ENCODE measurements at places on chromosomes 2 and 18. TPM values are rescaled to one million over a fixed set of nuclear protein-coding genes. Genes with fewer than 3 reads are reported as not detected.

Gene POLR1A
- 36.6 TPM for total RNA-seq

Gene TUBA3D
- total RNA-seq: not detected

DNA sequence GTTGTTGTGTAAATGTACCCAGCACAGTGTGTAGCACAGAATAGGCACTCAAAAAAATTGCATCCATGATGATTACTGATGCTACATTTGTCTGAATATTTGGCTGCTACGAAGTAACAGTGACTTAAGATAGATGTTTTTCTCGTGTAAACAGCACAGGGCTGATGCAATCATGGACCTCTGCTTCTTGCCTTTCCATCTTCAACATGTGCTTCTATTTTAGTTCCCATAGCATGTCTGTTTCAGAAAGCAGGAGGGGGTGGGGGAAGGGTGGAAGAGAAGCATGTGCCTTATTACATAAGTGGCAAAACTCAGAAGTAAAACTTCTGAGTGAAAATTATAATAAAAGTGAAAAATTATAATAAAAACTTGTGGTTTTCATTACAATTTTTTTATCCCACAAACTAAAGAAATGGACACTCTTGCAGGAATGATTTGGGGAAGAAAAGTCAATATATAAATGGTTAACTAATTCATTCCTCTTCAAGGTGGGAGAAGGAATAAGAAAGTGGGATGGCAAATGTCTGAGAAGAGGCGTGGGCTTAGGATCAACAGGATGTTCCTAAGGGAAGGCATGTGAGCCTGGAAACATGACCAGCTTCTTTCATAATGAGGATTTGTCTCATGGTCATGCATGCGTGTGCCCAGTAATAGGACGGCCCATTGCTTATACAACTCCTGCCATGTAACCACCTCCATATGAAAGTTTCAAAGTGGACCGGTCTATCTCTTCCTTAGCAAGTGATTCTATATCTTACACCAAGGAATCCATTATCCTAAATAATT, 27.2 kb downstream of the CCBE1 start:
- no peaks in the 10 kb centered on the region for H3K4me1 ChIP-seq
- H3K27ac ChIP-seq: no peak overlapping the region
- H3K4me3 ChIP-seq: no peak overlapping the region
- H3K27me3 ChIP-seq: peaks cover 5% of the 10 kb centered on the region

DNA sequence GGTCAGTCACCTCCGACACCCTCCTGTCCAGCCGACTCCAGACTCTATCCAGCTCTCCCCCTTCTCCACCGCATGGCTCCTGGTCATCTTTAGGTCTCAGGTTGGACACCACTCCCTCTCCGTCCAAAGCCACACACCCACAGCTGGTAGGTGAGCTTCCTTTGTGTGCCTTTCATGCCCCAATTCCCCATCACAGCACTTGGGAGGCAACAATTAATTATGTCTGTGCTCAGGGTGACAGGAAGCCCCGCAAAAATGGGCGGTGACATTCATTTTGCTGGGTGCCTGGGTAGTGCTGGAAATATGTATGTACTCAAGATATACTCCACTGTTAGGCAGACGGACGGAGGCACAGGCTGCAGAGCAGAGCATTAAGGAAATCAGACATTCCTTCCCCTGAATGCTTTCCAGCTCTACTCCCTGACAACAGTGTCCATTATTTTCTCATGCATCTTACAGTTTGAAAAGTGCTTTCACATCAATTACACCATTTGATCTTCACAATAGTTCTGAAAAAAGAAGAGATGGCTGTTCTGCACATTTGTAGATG, 13.1 kb downstream of the EPB41L3 start:
- no peak for DNase-seq
- no peak overlapping the region for H3K4me3 ChIP-seq
- no peaks in the 10 kb centered on the region for H3K36me3 ChIP-seq
- no peaks in the 10 kb centered on the region for H3K27me3 ChIP-seq
- no peak overlapping the region for H3K27ac ChIP-seq
- no peaks in the 10 kb centered on the region for H3K4me1 ChIP-seq

DNA sequence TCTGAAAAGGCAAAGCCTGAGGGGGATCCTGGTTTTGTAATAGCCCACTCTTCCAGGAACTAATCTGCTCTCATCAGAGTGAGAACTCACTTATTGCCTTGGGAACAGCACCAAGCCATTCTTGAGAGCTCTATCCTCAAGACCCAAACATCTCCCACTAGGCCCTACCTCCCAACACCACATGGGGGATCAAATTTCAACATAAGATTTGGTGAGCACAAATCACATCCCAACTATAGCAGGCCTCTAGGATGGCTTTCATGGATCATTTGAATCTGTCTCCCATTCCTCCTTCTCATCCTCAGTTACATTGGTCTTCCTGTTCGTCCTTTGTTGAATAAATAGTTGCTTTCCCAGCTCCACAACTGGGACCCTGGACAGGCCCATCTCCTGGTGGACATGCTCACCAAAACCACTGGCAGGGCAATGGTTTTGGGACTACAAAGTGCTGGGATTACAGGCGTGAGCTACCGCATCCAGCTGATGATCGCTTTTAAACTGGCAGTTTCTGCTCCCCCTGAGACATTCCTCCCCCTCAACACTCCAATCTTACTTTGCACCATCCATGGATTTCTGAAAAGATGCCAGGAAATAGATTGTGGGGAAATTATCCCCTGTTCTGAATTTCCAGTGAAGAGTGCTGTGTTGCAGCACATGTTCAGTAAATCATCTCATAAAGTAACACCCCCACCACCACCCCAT, 42.6 kb downstream of the MCFD2 start:
- no peak overlapping the region for H3K27ac ChIP-seq
- no peaks in the 10 kb centered on the region for H3K36me3 ChIP-seq
- no peak for DNase-seq
- H3K4me1 ChIP-seq: no peaks in the 10 kb centered on the region
- H3K4me3 ChIP-seq: no peak overlapping the region

- no peak overlapping the region for H3K4me3 ChIP-seq
- no peaks in the 10 kb centered on the region for H3K36me3 ChIP-seq
- H3K27me3 ChIP-seq: no peaks in the 10 kb centered on the region
- H3K27ac ChIP-seq: no peak overlapping the region
Measured at GRCh38 chr2:197821550-197822289, 17.3 kb downstream of the PLCL1 start.

DNA sequence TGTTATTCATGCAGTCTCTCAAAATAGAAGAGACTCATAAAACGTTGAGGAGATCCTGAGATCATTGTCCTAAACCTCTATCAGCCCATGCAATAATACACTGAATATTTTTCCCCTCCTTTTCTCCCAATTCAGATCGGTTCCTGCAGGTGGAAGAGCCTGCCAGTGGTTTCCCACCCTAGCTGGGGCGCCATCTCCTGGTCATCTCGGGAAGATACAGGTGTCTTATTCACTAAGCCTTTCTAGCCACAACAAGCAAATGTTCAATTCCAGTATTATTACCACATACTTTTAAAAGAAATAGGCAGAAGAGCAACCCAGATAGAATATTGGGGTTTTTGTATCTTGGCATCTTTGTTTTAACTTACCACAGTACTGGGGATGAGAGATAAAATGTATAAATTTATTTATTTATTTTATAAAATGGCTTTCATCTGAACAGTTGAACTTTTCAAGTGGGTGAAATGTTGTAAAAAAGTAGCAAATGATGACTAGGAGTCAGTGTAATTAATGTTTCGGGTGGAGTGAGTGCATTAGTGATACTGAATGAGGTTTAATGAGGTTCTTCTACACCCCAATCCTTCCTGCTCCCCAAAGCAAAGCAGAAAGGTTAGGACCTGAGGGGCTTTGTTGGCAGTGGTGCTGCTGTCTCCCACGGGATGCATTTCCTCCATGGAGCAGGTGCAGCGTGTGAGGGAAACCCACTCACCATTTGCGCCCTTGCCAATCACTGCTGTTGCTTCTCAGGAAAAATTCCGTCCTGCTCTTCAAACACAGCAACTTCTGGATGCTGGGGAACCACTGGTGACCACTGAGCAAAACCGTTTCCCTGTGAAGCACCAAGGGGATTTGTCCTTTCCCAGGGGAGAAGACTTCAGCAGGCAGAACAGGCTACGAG, 147.1 kb upstream of the FHL2 start:
- H3K27me3 ChIP-seq: peaks cover 9% of the 10 kb centered on the region
- H3K4me3 ChIP-seq: no peak overlapping the region
- H3K27ac ChIP-seq: no peak overlapping the region
- DNase-seq: peak; percentile 78
- peaks cover 15% of the 10 kb centered on the region for H3K4me1 ChIP-seq

Gene PJVK
- total RNA-seq: 1.5 TPM

- H3K27ac ChIP-seq: no peak overlapping the region
- no peaks in the 10 kb centered on the region for H3K4me1 ChIP-seq
- DNase-seq: no peak
- peaks cover 53% of the 10 kb centered on the region for H3K36me3 ChIP-seq
- no peaks in the 10 kb centered on the region for H3K27me3 ChIP-seq
- H3K4me3 ChIP-seq: no peak overlapping the region
Measured at GRCh38 chr18:45856531-45856930, 31.1 kb downstream of the SIGLEC15 start.

Gene MTHFD2
- 129 TPM for total RNA-seq

- H3K4me3 ChIP-seq: no peak overlapping the region
- H3K27ac ChIP-seq: no peak overlapping the region
- DNase-seq: no peak
- no peaks in the 10 kb centered on the region for H3K27me3 ChIP-seq
- no peaks in the 10 kb centered on the region for H3K4me1 ChIP-seq
Measured at GRCh38 chr2:217626926-217627325, 375.9 kb downstream of the TNS1 start.

- H3K4me1 ChIP-seq: peaks cover 70% of the 10 kb centered on the region
- no peak overlapping the region for H3K4me3 ChIP-seq
- H3K27me3 ChIP-seq: no peaks in the 10 kb centered on the region
- H3K36me3 ChIP-seq: peaks cover 75% of the 10 kb centered on the region
Measured at GRCh38 chr2:207160115-207160514, 5.6 kb downstream of the KLF7 start.

Gene OSBPL6
- 0.35 TPM for total RNA-seq

GRCh38 chr18:76668546-76668945, 153.8 kb upstream of the ZNF236 start:
- H3K4me3 ChIP-seq: no peak overlapping the region
- H3K4me1 ChIP-seq: no peaks in the 10 kb centered on the region
- no peaks in the 10 kb centered on the region for H3K36me3 ChIP-seq
- H3K27me3 ChIP-seq: peaks cover 11% of the 10 kb centered on the region
- no peak for DNase-seq

GRCh38 chr2:17821080-17821479, 4.8 kb downstream of the MSGN1 start:
- no peaks in the 10 kb centered on the region for H3K36me3 ChIP-seq
- H3K4me3 ChIP-seq: no peak overlapping the region
- H3K27me3 ChIP-seq: peaks cover 20% of the 10 kb centered on the region
- no peak overlapping the region for H3K27ac ChIP-seq
- DNase-seq: no peak
- H3K4me1 ChIP-seq: peaks cover 23% of the 10 kb centered on the region

- no peak overlapping the region for H3K4me3 ChIP-seq
- H3K27me3 ChIP-seq: peaks cover 16% of the 10 kb centered on the region
Measured at GRCh38 chr2:156908825-156909224, 348.7 kb upstream of the GALNT5 start.

Data from activated CD4-positive, alpha-beta T cell treated with anti-CD3 and anti-CD28 coated beads, Interleukin-2, amount 10 ng/mL, durations not matched to agents 7 days and 5 days (primary cell).